ENCODE measurements at places on chromosomes 4 and X.

- DNase-seq: no peak
These were observed 12.3 kb downstream of the PITX2 start for GRCh38 chr4:110610620-110610939.

DNA sequence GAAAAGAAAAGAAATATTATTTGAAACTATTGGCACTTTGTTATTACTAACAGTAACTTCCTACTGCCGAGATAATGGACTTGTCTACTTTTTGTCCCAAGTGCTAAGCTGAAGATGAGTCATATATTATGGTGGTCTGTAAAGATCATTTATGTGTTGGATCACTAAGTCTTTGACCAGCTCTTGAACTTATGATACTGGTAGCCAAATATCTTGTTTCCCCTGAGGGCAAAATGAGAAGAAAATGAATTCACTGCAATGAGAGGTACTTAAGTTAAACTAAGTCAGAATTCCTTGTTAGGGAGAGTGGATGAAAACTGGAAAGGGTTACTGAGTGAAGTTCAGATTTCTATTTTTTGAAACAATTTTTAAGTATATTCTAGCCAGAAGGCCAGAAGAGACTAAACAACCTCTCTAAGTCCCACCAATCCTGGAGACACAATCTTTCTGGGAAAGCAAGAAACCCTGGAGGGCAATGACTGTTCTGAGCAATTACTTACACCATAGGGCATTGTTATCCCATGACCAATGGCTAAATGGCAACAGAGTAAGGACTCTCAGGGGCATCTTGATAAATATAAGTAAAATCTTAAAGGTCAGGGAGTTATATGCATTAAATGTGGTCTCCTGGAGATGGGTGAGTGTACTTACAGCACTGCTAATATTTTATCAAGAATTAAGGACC is 287.7 kb downstream of the STIM2 start:
- DNase-seq: no peak

GRCh38 chr4:28248269-28248668 is 1387.6 kb downstream of the STIM2 start:
- DNase-seq: no peak

- no peak for DNase-seq
These were observed 290.0 kb downstream of the SLC7A11 start for GRCh38 chr4:137952116-137952515.

DNA sequence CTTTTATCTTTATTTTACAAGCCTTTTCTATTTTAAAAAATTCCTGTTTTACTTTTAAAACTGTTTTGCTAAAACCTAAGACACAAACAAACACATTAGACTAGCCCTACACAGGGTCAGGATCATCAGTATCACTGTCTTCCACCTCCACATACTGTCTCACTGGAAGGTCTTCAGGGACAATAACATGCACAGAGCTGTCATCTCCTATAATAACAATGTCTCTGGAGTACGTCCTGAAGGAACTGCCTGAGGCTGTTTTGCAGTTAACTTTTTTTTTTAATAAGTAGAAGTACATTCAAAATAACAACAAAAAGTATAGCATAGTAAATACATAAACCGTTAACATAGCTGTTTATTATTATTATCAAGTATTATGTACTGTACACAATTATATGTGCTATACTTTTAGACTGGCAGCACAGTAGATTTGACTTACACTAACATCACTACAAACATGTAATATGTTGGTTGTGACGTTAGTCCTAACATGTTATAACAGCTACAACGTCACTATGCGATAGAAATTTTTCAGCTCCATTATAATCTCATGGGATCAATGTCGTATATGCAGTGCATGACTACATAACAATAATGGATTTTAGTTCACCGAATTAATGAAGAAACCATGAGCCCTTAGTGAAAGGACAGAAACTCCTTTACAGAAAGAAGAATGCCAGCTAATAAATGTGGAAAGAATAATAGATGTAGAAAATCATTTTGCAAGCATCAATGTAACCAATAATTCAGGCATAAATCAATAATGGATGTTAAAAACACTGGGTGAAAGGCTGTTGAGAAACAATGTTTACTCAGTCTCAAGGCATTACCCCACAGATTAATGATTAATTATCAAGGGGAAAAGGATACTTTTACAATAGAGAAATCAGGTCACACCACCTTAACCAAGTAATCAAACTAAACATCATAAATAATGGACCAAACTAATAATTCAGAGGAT is 49.2 kb downstream of the FBXW7 start:
- no peak for DNase-seq

DNA sequence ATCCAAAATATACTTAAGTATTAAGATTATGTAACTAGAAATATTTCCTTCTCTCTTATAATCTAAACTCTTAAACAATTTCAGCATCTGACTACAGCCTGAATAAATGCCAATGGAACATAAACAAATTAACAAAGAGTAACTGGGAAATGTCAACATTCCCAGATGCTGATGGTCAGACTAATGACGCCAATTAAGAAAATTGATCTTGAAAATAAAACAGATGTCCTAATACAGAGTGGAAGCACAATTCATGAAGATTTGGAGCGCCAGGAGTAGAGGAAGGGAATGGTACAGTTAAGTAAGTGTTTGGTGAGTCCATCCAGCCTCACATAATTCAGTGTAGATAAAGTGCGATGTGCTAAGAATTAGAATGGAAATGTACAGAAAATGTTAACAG is 203.7 kb upstream of the NWD2 start:
- DNase-seq: no peak

DNA sequence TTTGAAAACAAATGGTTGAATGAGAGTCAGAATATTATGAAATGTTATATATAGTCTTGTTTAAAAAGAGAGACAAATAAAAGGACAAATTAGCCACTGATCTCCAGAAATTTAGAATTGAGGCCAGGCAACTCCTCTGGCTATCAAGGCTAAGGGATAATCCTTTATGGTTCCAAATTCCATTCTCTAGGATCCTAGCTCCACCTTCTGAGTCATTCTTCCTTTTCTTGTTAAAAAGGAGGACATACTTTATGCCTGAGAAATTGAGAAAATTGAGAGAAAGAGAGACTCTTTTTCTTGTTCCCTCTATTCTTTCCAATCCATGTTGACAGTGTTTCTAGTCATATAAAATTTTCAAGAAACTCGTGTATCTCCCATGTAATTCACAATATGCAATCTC is 1299.5 kb downstream of the FSTL5 start:
- peak; percentile 35 for DNase-seq

All from LHCN-M2 (cell line).